ENCODE measurements at places on chromosomes 12 and 14. TPM values are rescaled to one million over a fixed set of nuclear protein-coding genes. Genes with fewer than 3 reads are reported as not detected.

The CDKN1B gene
- total RNA-seq, result 56.7 TPM

The GMFB gene
- total RNA-seq, result 78.9 TPM

The PKP2 gene
- total RNA-seq, result 13.8 TPM

The AKAP6 gene
- 0.26 TPM for total RNA-seq

The OR6S1 gene
- total RNA-seq, result not detected

The DACT1 gene
- 0.40 TPM for total RNA-seq

The DBX2 gene
- total RNA-seq, result not detected

The RNU4-1 gene
- not detected for total RNA-seq

The SLC35E3 gene
- 8.0 TPM for total RNA-seq

The HELB gene
- total RNA-seq, result 0.79 TPM

The SIX6 gene
- not detected for total RNA-seq

The CSRNP2 gene
- 15.8 TPM for total RNA-seq

The COX8C gene
- not detected for total RNA-seq

The CLEC2A gene
- total RNA-seq, result not detected

The CLEC4D gene
- not detected for total RNA-seq

The PPP1R1A gene
- total RNA-seq, result not detected

The CCDC38 gene
- total RNA-seq, result not detected

The PACS2 gene
- total RNA-seq, result 52.6 TPM

The FIGNL2 gene
- total RNA-seq, result 0.18 TPM

The TNFAIP2 gene
- total RNA-seq, result 23.2 TPM

The CELA1 gene
- not detected for total RNA-seq

The KCNC2 gene
- total RNA-seq, result not detected

The LYSET gene
- 14.0 TPM for total RNA-seq

The EFS gene
- total RNA-seq, result not detected

The OTX2 gene
- not detected for total RNA-seq

The CLEC1B gene
- total RNA-seq, result not detected

The NINJ2 gene
- total RNA-seq, result 0.66 TPM

The POTEG gene
- not detected for total RNA-seq

The LUM gene
- total RNA-seq, result 0.46 TPM

The PSMC6 gene
- 95.8 TPM for total RNA-seq

The PLBD1 gene
- 0.40 TPM for total RNA-seq

The BATF gene
- 1.4 TPM for total RNA-seq

The SCN8A gene
- 30.7 TPM for total RNA-seq

The CPSF2 gene
- total RNA-seq, result 39.2 TPM

The REM2 gene
- total RNA-seq, result not detected

The KRT75 gene
- not detected for total RNA-seq

The CCDC198 gene
- total RNA-seq, result not detected

The NTS gene
- not detected for total RNA-seq

Data from pulmonary artery endothelial cell (primary cell).